Activated naive CD8-positive, alpha-beta T cell treated with anti-CD3 and anti-CD28 coated beads, Interleukin-2, amount 10 ng/mL, durations not matched to agents 7 days and 5 days (primary cell): ENCODE measurements at places on chromosomes 3 and 15.

- H3K27ac ChIP-seq: no peak overlapping the region
- no peaks in the 10 kb centered on the region for H3K36me3 ChIP-seq
- no peaks in the 10 kb centered on the region for H3K27me3 ChIP-seq
- H3K4me1 ChIP-seq: no peaks in the 10 kb centered on the region
- DNase-seq: no peak
Observed at GRCh38 chr3:84683493-84683892, 275.3 kb upstream of the CADM2 start.

GRCh38 chr15:75578173-75578947, 755 bp downstream of the PTPN9 start:
- H3K36me3 ChIP-seq: peaks cover 11% of the 10 kb centered on the region
- H3K27ac ChIP-seq: peak overlapping the region; percentile 89
- DNase-seq: peak; percentile 72
- peak overlapping the region; percentile 94 for H3K4me3 ChIP-seq
- peaks cover 25% of the 10 kb centered on the region for H3K4me1 ChIP-seq
- no peaks in the 10 kb centered on the region for H3K27me3 ChIP-seq

- H3K36me3 ChIP-seq: no peaks in the 10 kb centered on the region
- DNase-seq: no peak
- no peak overlapping the region for H3K27ac ChIP-seq
- no peak overlapping the region for H3K4me3 ChIP-seq
- H3K4me1 ChIP-seq: peaks cover 32% of the 10 kb centered on the region
Observed at GRCh38 chr3:59424268-59425010, 374.6 kb upstream of the CFAP20DC start.

- no peak overlapping the region for H3K4me3 ChIP-seq
- H3K27me3 ChIP-seq: no peaks in the 10 kb centered on the region
- no peak for DNase-seq
- peaks cover 24% of the 10 kb centered on the region for H3K36me3 ChIP-seq
Observed at GRCh38 chr3:109852283-109852682, 514.9 kb upstream of the DPPA4 start.

- H3K4me1 ChIP-seq: peaks cover 12% of the 10 kb centered on the region
- H3K4me3 ChIP-seq: no peak overlapping the region
- DNase-seq: no peak
- no peak overlapping the region for H3K27ac ChIP-seq
- H3K27me3 ChIP-seq: peaks cover 10% of the 10 kb centered on the region
Observed at GRCh38 chr3:149252272-149252671, 30.6 kb upstream of the CP start.

DNA sequence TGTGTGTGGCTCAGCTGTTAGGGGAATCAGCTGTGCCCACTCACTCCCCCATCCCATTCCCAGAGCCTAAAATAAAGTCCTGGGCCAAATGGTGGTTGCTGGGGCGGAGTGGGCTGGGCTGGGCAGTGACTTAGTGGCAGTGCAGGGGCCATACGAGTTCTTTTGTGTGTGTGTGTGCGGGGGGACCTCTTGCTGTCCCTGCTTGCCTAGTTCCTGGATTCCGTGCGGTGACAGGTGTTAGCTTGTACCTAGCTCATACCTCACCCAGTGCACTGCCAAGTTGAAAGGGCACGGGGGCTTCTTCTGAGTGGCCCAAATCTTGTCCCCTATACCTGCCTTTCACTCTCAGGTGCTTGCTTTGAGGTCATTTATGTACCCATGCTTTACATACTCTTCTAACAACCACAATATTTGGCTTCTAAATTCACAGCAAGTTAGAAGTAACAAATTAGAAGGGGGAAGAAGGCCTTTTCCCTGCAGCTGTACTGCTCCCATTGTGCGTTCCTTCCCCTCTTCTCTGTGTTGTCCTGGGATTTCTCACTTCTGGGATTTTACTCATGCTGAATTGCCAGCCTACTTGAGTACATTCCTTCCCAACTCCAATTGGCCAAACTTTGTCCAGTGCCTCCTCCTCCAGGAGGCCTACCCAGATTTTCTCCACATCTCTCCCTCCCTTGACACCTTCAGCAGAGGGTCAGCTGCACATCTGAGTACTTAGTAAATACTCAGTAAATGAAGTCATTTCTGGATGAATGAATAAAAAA, 66.3 kb upstream of the POLG start:
- peak overlapping the region; percentile 55 for H3K4me3 ChIP-seq
- no peak overlapping the region for H3K27ac ChIP-seq
- peaks cover 14% of the 10 kb centered on the region for H3K4me1 ChIP-seq
- DNase-seq: no peak

- H3K36me3 ChIP-seq: peaks cover 15% of the 10 kb centered on the region
- peak overlapping the region; percentile 74 for H3K27ac ChIP-seq
- H3K4me3 ChIP-seq: peak overlapping the region; percentile 58
- peak; percentile 68 for DNase-seq
- H3K4me1 ChIP-seq: peaks cover 17% of the 10 kb centered on the region
Observed at GRCh38 chr15:101641129-101641764, 10.9 kb downstream of the TM2D3 start.

GRCh38 chr15:100310513-100311153, 31.1 kb downstream of the ADAMTS17 start:
- H3K27me3 ChIP-seq: peaks cover 2% of the 10 kb centered on the region
- peaks cover 4% of the 10 kb centered on the region for H3K36me3 ChIP-seq
- H3K4me1 ChIP-seq: peaks cover 7% of the 10 kb centered on the region
- no peak for DNase-seq
- no peak overlapping the region for H3K4me3 ChIP-seq
- no peak overlapping the region for H3K27ac ChIP-seq

- H3K4me1 ChIP-seq: no peaks in the 10 kb centered on the region
- peaks cover 32% of the 10 kb centered on the region for H3K27me3 ChIP-seq
- no peak for DNase-seq
Observed at GRCh38 chr3:45787551-45787950, 8.8 kb downstream of the SLC6A20 start.

DNA sequence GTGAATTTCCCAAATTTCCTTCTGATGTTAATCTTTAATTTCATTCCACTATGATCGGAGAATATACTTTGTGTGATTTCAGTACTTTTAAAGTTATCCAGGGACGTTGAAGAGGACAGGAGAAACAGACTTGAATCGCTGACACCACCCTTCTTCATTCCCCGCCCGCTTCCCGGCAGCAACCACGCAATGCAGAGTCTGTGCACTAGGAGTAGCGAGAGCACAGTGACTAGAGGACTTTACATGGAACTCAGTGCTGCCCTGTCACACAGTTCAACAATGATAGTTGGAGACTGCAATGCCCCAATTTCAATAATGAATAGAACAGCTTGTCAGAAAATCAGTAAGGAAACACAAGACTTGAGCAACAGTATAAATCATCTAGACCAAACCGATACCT, 73.9 kb downstream of the RNF13 start:
- H3K4me1 ChIP-seq: peaks cover 3% of the 10 kb centered on the region
- H3K36me3 ChIP-seq: peaks cover 34% of the 10 kb centered on the region
- DNase-seq: no peak

DNA sequence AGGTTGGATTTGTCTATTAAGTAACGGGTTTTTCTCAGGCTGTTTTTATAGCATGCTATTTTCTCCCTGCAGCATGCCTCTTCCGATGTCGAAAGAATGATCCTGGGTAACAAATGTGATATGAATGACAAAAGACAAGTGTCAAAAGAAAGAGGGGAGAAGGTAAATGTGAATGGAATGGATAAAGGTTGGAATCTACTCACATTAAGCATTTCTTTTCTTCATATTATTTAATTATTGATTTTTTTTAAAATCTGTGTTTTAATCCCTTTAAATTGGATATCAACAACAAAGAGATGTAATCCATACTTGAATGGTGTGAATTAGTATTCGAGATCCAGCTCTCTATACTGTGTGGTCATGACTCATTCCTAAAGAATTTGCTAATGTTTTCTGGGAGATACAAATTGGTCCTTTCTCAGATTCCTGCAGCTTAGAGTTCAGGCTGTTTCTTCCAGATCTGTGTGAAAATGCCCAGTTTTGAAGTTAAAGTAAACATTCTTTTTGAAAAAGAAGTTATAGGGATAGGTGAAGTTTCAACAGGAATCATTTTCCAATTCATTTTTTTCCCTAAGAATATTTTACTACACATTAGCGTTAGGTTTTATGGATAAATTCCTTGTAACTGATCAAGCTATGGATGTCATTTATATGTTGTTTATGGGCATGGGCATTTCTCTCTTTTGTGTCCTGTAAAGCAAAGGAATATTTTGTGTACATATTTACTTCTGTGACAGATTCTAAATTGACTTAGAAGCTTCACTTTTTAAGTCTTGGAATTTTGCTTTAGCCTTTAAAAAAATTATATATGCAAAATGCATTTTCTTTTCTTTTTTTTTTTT, 20.8 kb upstream of the APH1B start:
- H3K4me3 ChIP-seq: no peak overlapping the region
- no peaks in the 10 kb centered on the region for H3K27me3 ChIP-seq
- H3K36me3 ChIP-seq: peaks cover 26% of the 10 kb centered on the region
- peaks cover 4% of the 10 kb centered on the region for H3K4me1 ChIP-seq
- H3K27ac ChIP-seq: no peak overlapping the region
- no peak for DNase-seq
